ENCODE measurements at places on chromosomes 2 and 18. TPM values are rescaled to one million over a fixed set of nuclear protein-coding genes. Genes with fewer than 3 reads are reported as not detected.

Gene LYG1
- polyA plus RNA-seq, result 1.5 TPM

- DNase-seq, result no peak
These were observed 80.0 kb downstream of the CHN1 start for GRCh38 chr2:174925046-174925784.

GRCh38 chr2:228048838-228049490 lies 132.5 kb downstream of the SPHKAP start:
- DNase-seq, result peak; percentile 11

GRCh38 chr2:224359569-224359968 lies 42.3 kb downstream of the FAM124B start:
- no peak for DNase-seq

GRCh38 chr2:237509151-237509550 lies 22.1 kb downstream of the MLPH start:
- no peak for DNase-seq
